ENCODE measurements at places on chromosomes 11 and 22.

- DNase-seq = no peak
Measured at GRCh38 chr11:61912530-61912898, 4.9 kb downstream of the RAB3IL1 start.

GRCh38 chr22:38706101-38706900, 557 bp downstream of the GTPBP1 start:
- no peak for DNase-seq

DNA sequence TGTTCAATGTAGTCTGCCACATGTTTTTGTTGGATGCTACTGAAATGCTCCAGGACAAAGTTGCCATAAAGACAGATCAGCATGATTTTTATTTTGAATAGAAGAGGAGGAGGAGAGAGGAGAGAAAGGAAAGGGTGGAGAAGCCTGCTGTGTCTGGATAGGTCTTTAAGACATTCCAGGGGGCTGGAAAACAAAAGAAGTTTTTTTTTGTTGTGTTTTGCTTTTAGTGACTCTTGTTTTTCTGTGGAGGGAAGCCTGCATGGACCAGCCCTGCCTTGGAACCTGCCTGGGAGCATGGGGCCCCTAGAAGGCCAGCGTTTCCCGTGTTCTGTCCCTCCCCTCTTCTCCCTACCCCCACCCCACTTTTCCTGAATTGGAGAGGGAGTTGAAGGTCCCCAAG, 2.3 kb downstream of the TSPAN18 start:
- DNase-seq = no peak

DNA sequence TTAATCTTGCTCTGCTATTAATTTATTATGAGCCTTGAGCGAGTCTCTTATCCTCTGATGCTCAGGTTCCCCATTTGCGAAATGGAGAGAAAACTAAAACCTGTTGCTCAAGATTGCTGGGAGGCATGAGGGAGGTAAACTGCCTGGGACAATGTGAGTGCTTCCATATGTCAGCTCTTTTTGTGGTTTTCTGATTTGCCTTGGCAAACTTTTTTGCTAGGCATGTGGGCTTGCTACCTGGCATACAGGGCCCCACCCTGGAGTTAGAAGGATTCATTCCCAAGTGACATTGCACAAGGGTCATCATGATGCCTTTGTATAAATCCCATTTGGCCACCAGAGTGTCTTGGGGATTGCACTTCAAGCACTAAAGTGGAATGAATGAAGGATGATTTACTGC, 22.4 kb downstream of the TSPAN18 start:
- no peak for DNase-seq

DNA sequence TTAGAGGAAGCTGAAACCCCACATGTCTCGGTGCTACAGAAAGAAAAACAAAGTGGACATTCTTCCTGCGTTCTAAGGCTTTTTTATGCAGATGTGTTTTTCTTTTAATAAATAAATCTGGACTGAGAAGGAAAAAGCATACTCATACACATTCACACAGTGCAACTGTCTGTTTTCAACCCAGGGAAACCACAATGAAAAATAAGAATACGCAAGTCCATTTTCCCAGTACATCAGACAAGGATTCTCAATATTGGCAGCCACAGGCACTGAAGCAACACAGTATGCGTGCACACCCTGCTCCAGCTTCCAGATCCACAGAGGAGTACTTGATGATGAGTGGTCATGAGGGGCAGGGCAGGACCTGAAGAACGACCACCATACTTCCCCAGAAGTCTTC, 86.9 kb downstream of the ETS1 start:
- no peak for DNase-seq

DNA sequence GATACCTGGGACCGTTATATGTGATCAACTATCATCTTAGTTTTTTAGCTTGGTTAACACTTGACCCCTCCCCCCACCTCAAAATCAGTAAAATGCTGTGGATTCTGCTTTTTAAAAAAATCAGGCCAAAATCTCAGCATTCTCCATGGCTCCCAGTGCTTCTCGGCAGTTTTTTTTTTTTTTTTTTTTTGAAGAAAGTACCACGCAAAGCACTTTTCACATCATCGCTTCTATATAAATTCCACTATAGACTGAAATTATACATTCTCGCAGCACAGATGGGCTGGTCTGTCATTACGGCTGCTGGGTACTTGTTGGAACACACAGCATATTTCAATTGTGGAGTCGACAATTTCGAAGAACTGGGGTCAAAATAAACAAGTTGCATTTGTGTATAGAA, 67.7 kb upstream of the PPARA start:
- DNase-seq = no peak

- no peak for DNase-seq
Measured at GRCh38 chr11:14345668-14346067, 13.3 kb downstream of the RRAS2 start.

GRCh38 chr22:50444663-50445062, 30.2 kb downstream of the SBF1 start:
- DNase-seq = no peak

GRCh38 chr11:30724274-30724673, 138.1 kb upstream of the MPPED2 start:
- DNase-seq = no peak

- DNase-seq = no peak
Measured at GRCh38 chr11:4766420-4767043, 3.2 kb downstream of the OR51F1 start.

GRCh38 chr22:22661275-22661674, 16.9 kb downstream of the GGTLC2 start:
- DNase-seq = no peak

DNA sequence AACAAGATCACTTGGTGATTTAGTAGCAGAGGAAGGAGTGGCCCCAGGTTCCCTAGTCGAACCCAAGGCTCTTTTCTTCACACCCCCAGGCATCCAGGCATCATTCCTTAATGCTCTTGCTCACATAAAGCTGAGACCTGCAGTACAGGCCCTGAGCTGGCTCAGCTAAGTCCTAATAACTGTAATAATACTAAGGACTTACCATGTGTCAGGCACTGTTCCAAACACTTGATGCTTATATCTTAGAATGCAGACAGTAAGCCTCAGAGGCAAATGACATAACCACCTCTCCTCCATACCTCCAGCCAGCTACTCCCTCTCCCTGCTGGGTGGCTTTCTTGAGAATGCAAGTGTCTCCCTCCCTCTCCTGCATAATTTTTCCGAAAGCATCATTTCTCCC, 33.2 kb downstream of the ANKK1 start:
- DNase-seq = no peak

DNA sequence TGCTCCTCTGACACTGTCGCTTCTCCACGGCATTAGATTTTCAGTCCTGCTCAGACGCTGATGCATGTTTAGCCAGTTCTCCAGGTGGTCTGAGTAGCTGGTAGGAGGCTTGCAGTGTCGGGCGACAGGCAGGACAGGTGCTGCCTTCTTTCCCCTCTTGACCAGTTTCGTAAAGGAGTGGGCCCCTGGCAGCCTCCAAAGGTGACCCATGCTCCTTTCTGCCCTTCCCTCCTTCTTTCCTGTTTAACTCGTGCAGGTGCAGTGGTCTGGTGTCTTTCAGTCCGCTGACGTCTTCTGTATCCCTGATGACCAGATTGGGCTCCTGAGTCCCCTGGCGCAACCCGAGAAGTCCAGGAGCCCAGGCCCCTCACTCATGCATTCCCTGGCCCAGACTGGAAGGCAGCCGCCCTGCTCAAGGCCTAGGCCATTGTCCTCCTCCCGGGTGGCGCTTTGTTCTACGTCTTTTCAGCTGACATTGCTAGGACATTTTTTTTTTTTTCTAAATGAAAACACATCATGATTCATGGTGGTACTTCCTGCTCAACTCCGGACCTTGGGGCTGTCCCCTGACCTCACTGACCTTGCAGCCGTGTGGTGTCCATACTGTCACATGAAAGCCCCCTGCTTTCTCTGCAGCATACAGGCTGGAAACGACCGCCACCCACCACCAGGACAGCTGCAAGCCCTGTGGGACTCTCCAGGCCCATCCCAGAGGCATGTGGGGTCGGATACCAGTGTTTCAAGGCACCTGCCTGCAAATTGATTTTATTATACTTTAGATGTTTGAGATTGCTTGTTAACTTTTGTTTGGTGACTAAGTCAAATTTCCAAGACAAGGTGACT, 25.5 kb upstream of the TXNRD2 start:
- no peak for DNase-seq

- no peak for DNase-seq
Measured at GRCh38 chr11:128551058-128551457, 36.3 kb downstream of the ETS1 start.

GRCh38 chr22:27214691-27215090, 557.3 kb downstream of the MIAT start:
- DNase-seq = no peak

- no peak for DNase-seq
Measured at GRCh38 chr22:42642806-42643633, 2.6 kb upstream of the ATP5MGL start.

- DNase-seq = no peak
Measured at GRCh38 chr11:36313750-36314433, 17.8 kb downstream of the PRR5L start.

GRCh38 chr11:78414321-78415051, 3.1 kb downstream of the GAB2 start:
- no peak for DNase-seq

- DNase-seq = no peak
Measured at GRCh38 chr11:4087551-4087950, 7.0 kb upstream of the RRM1 start.

GRCh38 chr11:111429066-111429506, 50.0 kb upstream of the POU2AF1 start:
- no peak for DNase-seq

- DNase-seq = no peak
Measured at GRCh38 chr22:43177479-43177878, 9.5 kb downstream of the TTLL12 start.

- no peak for DNase-seq
Measured at GRCh38 chr22:31083923-31084810, 3.0 kb downstream of the SMTN start.

- DNase-seq = no peak
Measured at GRCh38 chr11:37124384-37124783, 526.3 kb upstream of the RAG2 start.

DNA sequence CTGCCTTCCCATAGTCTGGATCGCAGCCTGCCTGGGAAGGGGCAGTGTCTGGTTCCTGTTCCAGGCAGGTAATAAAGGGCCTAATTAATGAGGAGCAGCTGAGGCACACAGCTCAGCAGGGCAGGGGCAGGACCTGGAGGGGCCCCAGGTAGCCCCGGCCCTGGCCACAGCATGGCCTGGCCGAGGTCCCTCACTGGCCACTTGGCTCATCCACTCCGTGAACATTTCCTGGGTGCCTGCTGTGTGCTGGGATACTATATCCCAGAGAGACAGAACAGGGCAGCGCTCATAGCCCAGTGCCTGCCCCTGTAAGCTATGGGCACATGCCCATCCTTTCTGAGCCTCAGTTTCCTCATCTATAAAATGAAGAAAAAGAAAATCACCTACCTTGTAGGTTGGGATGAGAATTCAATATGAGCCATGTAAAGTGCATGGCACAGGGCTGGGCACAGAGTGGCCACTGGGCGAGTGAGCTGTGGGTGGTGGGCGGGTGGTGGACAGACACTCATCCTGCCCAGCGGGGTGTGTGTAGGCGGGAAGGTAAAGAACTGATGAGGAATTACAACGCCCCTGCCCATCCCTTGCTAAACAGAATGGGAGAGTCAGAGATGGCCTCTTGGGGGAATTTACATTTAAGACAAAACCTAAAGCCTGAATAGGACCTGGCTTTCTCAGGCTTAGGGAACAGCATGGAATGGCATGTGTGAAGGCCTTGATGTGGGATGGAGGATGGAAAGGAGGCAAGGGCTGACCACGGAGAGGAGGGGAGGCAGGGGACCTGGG, 9.2 kb downstream of the MYRF start:
- DNase-seq = no peak

GRCh38 chr11:126322996-126323395, 19.1 kb downstream of the DCPS start:
- DNase-seq = no peak
